ENCODE measurements at places on chromosomes 3 and 15.

- DNase-seq = peak; percentile 24
Observed at GRCh38 chr15:66294157-66294931, 976 bp downstream of the DIS3L start.

GRCh38 chr3:126493739-126494138, 18.0 kb upstream of the ZXDC start:
- no peak for DNase-seq

- DNase-seq = no peak
Observed at GRCh38 chr15:53882311-53882710, 95.9 kb upstream of the UNC13C start.

GRCh38 chr3:156548902-156549301, 6.0 kb downstream of the SSR3 start:
- DNase-seq = no peak

DNA sequence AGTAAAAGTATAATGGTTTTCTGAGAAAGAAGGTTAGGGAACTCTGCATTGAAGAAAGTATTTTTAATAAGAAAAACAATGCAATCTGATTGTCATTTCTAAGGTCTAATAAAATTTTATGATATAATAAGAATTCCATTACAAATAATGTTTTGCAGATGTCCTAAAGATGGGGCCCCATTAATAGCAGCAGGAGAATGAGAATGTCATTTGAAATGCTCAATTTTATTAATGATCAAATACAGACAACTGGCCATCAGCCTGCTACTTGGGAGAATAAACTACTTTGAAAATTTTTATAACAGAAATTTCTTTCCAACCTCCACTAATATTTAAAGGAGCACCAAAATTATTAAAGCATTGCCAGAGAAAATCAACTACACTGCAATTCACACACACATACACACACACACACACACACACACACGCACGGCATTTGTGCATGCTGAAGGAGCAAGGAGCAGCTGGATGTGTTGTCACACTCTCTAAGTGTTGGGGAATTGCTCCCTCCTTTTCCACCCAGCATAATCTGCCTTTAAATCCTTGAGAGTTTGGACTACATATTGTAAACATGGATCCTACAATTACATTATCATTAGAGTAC, 109.5 kb downstream of the THRB start:
- DNase-seq = no peak

DNA sequence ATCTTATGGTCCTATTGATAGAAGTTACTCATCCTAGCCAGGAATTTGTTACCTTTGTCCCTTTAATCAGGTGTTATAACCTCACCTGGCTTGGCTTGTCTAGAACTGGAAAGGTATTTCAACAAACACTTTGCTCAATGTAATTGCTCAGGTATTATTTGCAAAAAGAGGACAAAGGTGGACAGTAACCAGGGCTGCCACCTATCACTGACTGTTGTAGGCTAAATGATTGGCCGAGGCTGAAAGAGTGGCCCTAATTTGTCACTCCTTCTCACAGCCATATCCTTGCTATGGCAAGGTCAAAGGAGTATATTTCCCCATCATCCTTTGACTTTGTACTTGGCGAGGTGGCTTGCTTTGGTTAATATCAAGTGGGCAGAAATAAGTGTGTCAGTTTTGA, 2.7 kb upstream of the SELENOS start:
- no peak for DNase-seq

DNA sequence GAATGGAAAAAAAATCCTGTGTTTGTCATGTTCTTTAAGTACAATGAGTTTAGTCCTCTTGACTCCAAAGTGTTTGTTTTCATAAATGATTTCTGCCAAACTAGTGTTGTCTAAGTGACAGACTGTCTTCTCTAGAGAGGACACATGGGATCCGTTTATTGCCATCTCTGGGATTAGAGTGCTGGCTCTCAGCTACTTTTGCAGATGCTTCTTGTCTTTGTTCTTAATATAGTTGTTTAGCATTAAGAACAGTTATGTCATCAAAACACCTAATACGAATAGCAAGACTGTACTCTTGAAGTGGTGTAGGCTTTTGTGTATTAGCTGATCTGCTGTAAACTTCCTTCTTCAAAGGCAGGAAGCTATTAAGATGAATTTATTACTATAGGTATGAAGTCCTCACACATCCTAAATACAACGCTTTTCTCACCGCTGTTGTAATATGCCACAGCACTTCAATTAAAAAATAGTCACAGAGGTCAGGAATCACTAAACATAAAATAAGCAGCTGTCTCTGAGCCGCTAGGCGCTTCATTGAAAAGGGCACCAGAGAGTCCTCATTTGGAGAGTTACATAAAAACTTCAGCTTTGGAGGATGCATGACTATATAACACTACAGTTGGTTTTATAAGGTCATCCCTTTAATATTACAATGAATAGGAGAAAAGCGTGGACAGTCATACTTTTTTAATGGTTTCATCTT, 128.3 kb upstream of the ZNF385D start:
- DNase-seq = no peak

GRCh38 chr15:59420986-59421618, 16.9 kb upstream of the FAM81A start:
- DNase-seq = no peak

- DNase-seq = no peak
Observed at GRCh38 chr15:49042165-49042564, 4.1 kb downstream of the SECISBP2L start.

DNA sequence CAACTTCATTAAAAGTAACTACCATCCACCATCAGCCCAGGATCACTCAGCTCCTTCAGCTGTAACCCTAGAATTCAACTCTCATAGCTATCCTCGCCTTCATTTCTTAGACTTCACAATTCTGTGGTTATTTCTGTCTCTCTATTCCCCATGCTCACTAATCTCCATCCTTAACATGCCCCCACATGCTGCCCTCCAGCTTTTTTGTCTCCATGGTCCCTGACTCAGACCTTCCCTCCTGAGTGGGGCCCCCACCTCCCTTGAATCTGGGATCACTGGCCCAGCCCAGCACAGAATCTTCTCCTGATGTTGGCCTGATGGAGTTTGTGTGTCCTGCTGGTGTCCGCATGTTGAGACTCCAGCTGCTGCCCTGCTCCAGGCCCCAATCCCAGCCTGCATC, 41.7 kb downstream of the CHST14 start:
- DNase-seq = no peak

- DNase-seq = peak; percentile 31
Observed at GRCh38 chr3:79521221-79521848, 246.5 kb downstream of the ROBO1 start.

- peak; percentile 78 for DNase-seq
Observed at GRCh38 chr15:63157891-63158431, 684 bp upstream of the RPS27L start.

- DNase-seq = no peak
Observed at GRCh38 chr15:31024979-31025378, 33.6 kb upstream of the MTMR10 start.

- no peak for DNase-seq
Observed at GRCh38 chr3:100427699-100428098, 26.4 kb downstream of the LNP1 start.

DNA sequence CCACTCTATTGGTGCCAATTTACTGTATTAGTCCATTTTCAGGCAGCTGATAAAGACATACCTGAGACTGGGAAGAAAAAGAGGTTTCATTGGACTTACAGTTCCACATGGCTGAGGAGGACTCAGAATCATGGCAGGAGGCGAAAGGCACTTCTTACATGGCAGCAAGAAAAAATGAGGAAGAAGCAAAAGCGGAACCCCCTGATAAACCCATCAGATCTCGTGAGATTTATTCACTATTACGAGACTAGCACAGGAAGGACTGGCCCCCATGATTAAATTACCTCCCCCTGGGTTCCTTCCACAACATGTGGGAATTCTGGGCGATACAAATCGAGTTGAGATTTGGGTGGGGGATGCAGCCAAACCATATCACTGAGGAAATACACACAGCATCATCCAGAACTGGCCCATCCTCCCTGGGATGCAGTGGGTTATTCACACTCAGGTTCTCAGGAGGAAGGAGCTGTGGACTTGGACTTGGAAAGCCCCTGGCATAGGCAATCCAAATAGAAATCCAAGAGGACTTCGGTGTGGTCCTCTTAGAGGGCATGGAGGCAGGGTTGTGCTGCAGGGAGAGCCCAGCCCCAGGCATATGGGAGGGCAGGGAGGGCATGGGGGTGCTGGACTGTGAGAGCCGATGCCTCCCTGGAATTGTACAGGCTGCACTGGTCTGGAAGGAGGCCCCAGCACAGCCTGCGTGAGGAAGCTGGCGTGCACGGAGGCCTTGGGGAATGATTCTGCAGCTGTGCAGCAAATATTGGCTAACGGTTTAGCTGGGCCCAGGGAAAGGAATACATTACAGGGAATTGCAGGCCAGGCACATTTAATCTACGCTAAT, 62.9 kb downstream of the EFCAB12 start:
- no peak for DNase-seq

DNA sequence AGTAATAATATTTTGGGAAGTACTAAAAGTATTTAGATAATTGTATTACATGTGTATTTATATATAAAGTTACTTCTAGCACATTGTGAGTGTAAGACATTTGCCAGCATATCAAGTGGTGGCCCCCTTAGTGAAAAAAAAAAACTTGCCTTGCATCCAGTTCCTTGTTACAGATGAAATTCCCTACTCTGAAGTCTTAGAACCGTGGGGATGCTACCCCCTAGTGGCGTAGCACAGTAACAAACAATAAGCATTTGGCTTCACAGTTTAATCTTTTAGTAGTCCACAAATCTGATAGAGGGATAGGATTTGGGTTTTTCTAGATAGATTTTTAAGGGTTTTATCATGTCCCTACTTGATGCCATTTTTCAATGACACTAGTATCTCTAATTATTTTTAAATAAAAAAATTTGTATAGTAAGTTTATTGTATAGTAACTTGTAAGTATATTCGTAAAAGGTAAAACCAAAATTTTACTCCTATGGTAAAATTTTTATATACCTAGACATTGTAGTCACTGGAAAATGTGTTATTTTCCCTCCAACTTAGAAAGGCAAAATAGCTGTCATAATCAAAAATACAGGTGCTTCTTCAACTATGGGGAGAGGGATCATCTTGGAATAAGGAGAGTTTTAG, 14.3 kb downstream of the SMC4 start:
- DNase-seq = peak; percentile 63

- peak; percentile 54 for DNase-seq
Observed at GRCh38 chr3:56702490-56703315, 19.6 kb upstream of the TASOR start.

GRCh38 chr3:128226795-128227395, 73.6 kb downstream of the EEFSEC start:
- no peak for DNase-seq

DNA sequence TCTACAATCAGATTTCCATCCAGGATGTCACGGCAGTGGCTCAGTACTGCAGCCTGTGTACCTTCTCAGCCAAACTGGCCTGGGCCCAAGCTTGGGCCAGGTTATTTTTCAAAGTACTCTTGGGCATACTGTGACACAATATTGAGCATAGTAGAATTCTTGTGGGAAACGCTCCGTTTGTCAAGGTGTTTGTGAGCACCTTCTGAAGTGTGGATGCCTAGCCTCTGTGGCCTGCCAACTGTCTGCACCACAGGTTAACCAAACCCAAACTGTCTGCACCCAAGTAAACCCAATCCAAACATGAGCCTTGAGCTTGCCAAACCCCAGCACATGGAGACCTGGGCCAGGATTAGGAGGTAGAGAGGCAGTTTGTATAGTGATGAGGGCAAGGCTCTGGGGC, 25.4 kb downstream of the CTDSPL start:
- DNase-seq = no peak

- DNase-seq = no peak
Observed at GRCh38 chr3:148879256-148879655, 14.2 kb downstream of the CPA3 start.

DNA sequence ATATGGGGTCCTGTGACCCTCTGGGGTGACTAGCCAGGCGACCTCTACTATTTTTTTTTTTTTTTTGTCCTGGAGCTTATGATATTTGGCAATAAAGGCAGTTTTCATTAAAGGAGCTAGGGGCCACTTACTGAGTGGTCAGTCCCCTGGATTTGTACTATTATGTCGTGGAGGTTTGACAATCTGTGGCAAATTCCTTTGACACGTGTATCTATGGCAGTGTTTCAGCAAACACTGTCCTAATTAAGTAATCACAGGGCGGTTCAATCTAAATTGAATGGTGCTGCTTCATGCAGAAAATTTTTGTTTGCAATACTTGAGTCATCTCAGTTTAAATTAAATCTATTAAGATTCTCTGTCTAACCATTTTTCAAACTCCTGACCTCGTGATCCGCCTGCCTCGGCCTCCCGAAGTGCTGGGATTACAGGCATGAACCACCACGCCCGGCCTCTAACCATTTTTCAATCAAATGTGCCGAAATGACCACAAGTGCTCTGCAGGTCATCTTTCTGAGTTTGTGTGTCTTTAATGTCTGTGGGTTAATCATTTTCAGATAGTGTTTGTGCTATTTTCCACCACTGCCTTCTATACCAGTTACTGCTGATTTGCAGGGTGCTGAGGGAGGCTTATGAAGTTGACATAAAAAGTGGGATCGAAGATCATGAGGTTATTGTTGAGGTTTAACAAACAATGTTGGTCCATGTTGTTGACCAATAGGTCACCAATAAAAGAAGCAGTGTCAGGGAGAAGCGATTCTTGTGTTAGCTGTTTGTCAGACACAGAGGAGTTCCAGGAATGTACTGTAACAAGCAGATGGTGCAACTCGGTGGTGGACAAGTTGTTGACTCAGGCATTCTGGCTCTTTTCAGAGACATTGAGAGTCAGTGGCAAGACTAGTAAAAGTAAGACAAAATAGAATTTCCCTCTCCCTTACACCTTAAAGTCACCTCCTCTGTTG, 18.6 kb upstream of the SLC2A2 start:
- no peak for DNase-seq

GRCh38 chr15:59364248-59364647, 8.4 kb downstream of the MYO1E start:
- DNase-seq = no peak

GRCh38 chr15:80333261-80333660, 70.9 kb upstream of the ARNT2 start:
- no peak for DNase-seq

DNA sequence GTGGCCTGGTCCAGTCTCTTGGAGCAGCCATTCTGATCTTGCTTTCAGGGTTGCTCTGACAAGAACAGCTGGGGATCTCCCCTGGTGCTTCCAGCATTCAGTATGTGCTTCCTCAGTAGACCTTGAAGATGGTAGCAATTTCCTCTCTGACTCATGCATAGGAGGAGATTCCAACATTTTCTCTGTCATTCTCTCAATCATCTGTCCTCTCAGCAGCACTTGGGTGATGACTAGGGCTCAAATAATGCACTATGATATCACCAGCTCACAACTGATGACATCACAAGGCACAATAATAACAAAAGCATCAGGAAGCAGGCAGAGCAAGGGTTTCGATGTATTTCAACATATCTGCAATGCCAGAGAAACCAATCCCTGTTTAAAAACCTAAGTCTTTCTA, 52.7 kb downstream of the NFKBIZ start:
- DNase-seq = peak; percentile 30
